Neural crest cell (in vitro differentiated cells): ENCODE measurements at places on chromosomes 13 and 19.

DNA sequence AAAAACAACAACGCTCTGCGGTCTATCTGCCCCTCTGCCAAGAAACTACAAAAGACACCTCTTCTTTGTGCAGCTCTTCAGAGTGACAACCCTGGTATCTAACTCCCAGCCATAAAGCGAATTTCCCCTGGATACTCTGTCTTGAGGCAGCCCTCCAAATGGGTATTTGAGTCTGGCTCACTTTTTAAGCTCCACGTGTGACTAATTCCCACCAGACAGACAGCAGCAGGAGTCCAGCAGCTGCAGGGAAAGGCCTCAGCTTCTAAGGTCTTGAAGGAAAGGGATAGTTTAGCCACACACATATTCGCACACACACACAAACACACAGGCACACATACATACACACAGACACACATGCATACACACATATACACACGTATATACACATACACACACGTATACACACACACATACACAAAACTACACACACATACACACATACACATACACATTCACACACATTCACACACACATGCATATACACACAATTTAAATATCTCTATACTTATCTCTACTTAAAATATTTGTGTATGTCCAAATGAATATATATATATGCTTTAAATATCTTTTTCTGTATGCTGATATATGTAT, 188.8 kb downstream of the TSHZ3 start:
- H3K36me3 ChIP-seq, result no peaks in the 10 kb centered on the region
- DNase-seq, result no peak
- H3K4me1 ChIP-seq, result no peaks in the 10 kb centered on the region
- no peak overlapping the region for H3K27ac ChIP-seq

- peak overlapping the region; percentile 47 for H3K4me3 ChIP-seq
- H3K27ac ChIP-seq, result peak overlapping the region; percentile 19
- DNase-seq, result no peak
- peaks cover 21% of the 10 kb centered on the region for H3K36me3 ChIP-seq
Measured at GRCh38 chr19:49923055-49924003, 5.7 kb upstream of the ATF5 start.

DNA sequence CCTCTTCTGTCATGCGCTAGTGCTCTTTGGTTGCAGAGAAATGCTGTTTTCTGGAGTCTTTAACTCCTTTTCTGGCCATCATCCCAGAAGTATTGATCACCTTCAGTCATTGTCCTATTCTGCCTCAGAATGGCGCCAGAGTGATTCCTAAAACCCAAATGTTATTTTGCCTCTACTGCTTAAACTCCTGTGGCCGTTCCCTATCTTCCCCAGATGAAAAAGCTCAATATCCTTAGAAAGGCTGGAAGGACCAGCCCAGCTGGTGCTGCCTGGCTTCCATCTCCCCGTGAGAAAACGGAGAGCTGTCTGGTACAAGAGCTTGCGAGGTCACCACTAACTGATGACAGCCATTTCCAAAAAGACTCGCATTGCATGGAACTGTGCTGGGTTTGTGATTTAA, 179.1 kb downstream of the RBM26 start:
- no peaks in the 10 kb centered on the region for H3K4me1 ChIP-seq
- H3K27me3 ChIP-seq, result no peaks in the 10 kb centered on the region
- no peak for DNase-seq
- H3K36me3 ChIP-seq, result no peaks in the 10 kb centered on the region

- no peak overlapping the region for H3K4me3 ChIP-seq
- H3K27ac ChIP-seq, result no peak overlapping the region
- no peaks in the 10 kb centered on the region for H3K36me3 ChIP-seq
- H3K27me3 ChIP-seq, result peaks cover 10% of the 10 kb centered on the region
- no peaks in the 10 kb centered on the region for H3K4me1 ChIP-seq
- no peak for DNase-seq
Measured at GRCh38 chr19:31041461-31041860, 307.8 kb downstream of the TSHZ3 start.

- peaks cover 8% of the 10 kb centered on the region for H3K4me1 ChIP-seq
- no peak overlapping the region for H3K4me3 ChIP-seq
- H3K27me3 ChIP-seq, result peaks cover 38% of the 10 kb centered on the region
- no peak overlapping the region for H3K27ac ChIP-seq
- DNase-seq, result peak; percentile 90
Measured at GRCh38 chr19:47436712-47437401, 17.5 kb upstream of the MEIS3 start.

GRCh38 chr13:79360095-79360494, 46.0 kb downstream of the RBM26 start:
- no peak overlapping the region for H3K4me3 ChIP-seq
- H3K27ac ChIP-seq, result no peak overlapping the region
- DNase-seq, result no peak
- H3K36me3 ChIP-seq, result peaks cover 25% of the 10 kb centered on the region

- peaks cover 4% of the 10 kb centered on the region for H3K4me1 ChIP-seq
- no peaks in the 10 kb centered on the region for H3K27me3 ChIP-seq
- no peaks in the 10 kb centered on the region for H3K36me3 ChIP-seq
- no peak overlapping the region for H3K27ac ChIP-seq
Measured at GRCh38 chr13:61777899-61778298, 362.2 kb upstream of the PCDH20 start.

DNA sequence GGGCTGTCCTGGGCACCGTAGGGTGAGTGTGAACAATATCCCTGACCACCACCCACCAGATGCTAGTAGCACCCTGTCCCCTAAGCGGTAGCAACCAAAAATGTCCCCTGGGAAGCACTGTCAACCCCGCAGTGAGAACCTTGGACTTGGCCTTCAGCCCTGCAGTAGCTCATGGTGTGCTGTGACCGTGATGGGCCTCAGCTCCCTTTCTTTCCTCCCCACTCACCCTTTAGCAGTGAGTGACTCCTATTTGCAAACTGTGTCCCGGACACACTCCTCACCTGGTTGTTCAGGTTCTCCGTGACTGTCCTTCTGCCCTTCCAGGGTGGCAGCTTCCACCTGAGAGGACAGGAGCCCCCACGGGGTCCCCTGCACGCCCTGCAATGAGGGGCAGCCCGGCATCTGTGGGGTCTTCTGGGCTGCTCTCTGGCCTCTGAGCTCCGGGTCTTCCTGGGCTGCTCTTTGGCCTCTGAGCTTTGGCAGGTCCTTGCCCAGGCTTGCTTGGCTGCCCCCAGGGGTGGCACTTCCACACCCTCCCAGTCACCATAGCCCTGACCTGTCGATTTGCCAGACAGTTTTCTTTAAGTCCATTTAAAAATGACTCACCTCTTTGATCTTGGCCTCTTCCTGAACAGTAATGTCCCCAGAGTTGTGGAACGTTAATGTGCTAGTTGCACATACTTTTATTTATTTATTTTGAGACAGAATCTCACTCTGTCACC, 3.8 kb downstream of the KDM4B start:
- no peak for DNase-seq
- peaks cover 57% of the 10 kb centered on the region for H3K4me1 ChIP-seq
- no peak overlapping the region for H3K27ac ChIP-seq
- H3K4me3 ChIP-seq, result peak overlapping the region; percentile 84

DNA sequence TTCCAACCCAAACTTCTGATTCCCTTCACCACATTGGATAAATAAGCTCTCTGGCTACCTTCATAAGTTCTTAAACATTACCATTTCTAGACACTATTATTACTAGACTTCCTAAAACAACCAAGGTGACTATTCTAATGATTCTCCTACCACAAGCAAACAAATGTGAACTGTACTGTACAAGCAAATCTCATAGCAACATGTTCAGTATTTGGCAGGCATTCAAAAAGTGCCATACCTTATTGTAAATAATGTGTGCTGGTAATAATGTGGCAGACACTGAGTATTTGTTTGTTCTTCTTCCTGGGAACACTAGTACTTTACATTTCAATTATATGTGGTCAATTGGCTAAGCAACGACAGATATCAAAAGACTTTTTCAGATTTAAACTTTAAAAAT, 986.0 kb upstream of the SPRY2 start:
- H3K4me3 ChIP-seq, result no peak overlapping the region
- H3K4me1 ChIP-seq, result no peaks in the 10 kb centered on the region
- no peaks in the 10 kb centered on the region for H3K27me3 ChIP-seq
- no peak for DNase-seq

- H3K4me1 ChIP-seq, result peaks cover 30% of the 10 kb centered on the region
- peaks cover 19% of the 10 kb centered on the region for H3K36me3 ChIP-seq
- H3K27ac ChIP-seq, result peak overlapping the region; percentile 68
- peak overlapping the region; percentile 96 for H3K4me3 ChIP-seq
- DNase-seq, result no peak
- H3K27me3 ChIP-seq, result no peaks in the 10 kb centered on the region
Measured at GRCh38 chr19:9819596-9819909, 674 bp upstream of the FBXL12 start.

DNA sequence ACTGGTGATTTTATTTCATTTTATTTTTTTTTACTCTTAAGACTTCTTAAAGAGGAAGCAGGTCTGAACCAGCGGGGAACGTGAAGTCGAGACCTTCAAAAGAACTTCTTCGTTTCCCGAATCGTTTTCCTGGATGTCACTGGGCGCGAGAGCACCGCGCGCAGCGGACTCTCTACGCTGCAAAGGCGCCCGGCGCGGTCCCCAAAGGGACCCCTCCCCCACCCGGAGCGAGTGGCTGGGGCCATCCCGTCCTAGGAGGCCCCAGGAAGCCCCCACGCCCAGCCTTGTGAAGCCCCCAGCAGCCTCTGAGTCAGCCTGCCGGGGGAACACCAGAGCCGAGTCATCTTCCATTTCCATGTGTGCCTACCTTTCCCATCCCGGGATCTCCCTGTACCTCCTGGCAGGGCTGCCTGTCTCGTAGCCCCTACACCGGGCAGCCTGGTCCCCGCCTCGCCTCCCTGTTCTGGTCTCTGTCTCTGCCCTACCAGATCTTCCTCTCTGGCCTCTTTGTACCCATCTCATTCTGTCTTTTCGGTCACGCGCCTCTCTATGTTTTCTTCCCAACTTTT, 608 bp downstream of the CD70 start:
- H3K4me1 ChIP-seq, result peaks cover 29% of the 10 kb centered on the region
- H3K4me3 ChIP-seq, result peak overlapping the region; percentile 25
- peaks cover 88% of the 10 kb centered on the region for H3K27me3 ChIP-seq
- H3K36me3 ChIP-seq, result no peaks in the 10 kb centered on the region
- no peak for DNase-seq

DNA sequence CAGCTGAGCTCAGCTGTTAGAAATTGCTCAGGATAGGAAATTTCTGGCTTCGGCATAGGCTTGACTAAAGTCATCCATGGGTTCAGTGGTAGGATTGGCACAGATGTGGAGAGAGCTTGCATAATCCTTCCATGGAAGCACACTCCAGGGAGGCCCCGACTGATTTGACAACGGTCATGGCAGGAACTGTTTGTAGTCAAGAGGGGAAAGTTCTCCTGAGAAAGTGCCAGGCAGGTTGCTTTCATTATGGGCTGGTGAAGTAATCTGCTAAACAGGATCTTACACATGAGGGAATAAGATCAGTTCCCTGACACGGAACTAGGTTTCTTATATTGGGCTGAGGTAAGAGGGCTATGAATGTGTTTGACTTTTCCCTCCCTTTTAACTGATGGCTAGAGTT, 120.1 kb downstream of the RGCC start:
- H3K4me3 ChIP-seq, result no peak overlapping the region
- peaks cover 32% of the 10 kb centered on the region for H3K36me3 ChIP-seq

DNA sequence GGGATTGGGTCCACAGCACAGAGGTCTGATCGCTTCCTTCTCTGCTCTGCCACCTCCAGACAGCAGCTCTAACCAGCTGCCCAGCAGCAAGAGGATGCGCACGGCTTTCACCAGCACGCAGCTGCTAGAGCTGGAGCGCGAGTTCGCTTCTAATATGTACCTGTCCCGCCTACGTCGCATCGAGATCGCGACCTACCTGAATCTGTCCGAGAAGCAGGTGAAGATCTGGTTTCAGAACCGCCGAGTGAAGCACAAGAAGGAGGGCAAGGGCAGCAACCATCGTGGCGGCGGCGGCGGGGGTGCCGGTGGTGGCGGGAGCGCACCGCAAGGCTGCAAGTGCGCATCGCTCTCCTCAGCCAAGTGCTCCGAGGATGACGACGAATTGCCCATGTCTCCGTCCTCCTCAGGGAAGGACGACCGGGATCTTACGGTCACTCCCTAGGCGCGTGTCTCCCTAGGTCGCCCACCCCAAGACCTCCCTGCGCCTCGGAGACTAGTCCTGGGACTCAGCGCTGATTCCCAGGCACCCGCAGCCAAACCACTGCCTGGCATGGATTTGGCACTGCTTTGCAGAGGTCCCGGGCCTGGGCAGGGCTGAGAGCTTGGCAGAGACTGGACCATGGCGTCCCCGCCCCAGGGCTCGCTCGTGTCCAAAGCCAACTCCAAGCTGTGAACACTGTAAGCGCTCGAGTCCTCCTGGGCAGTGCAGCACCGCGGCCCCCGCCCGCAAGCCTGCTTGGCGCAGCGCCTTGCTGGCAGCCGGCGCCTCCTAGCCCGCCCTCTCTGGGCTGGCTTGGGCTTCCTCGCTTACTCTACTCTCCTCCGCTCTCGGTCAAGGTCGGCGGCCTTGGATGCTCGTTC, 1.5 kb downstream of the GSX1 start:
- no peak overlapping the region for H3K27ac ChIP-seq
- H3K36me3 ChIP-seq, result peaks cover 3% of the 10 kb centered on the region
- no peak for DNase-seq

GRCh38 chr19:46845959-46846459, 4.6 kb downstream of the AP2S1 start:
- H3K27ac ChIP-seq, result no peak overlapping the region
- H3K4me3 ChIP-seq, result peak overlapping the region; percentile 27
- H3K27me3 ChIP-seq, result no peaks in the 10 kb centered on the region
- no peak for DNase-seq
- peaks cover 23% of the 10 kb centered on the region for H3K4me1 ChIP-seq

DNA sequence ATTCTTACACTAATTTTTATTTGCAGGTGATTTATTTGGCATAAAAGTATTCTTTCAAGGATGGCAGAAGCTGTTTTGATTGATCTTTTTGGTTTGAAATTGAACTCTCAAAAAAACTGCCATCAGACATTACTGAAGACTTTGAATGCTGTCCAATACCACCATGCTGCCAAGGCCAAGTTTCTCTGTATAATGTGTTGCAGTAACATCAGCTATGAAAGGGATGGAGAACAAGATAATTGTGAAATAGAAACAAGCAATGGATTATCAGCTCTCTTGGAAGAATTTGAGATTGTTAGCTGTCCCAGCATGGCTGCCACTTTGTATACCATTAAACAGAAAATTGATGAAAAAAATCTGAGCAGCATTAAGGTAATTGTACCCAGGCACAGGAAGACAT, 1.2 kb downstream of the LACC1 start:
- H3K27ac ChIP-seq, result no peak overlapping the region
- no peaks in the 10 kb centered on the region for H3K36me3 ChIP-seq
- peaks cover 16% of the 10 kb centered on the region for H3K4me1 ChIP-seq
- H3K4me3 ChIP-seq, result no peak overlapping the region
- DNase-seq, result no peak

- no peak for DNase-seq
- no peak overlapping the region for H3K4me3 ChIP-seq
- peaks cover 2% of the 10 kb centered on the region for H3K36me3 ChIP-seq
- peaks cover 6% of the 10 kb centered on the region for H3K4me1 ChIP-seq
Measured at GRCh38 chr13:63551731-63552130, 2136.1 kb upstream of the PCDH20 start.

DNA sequence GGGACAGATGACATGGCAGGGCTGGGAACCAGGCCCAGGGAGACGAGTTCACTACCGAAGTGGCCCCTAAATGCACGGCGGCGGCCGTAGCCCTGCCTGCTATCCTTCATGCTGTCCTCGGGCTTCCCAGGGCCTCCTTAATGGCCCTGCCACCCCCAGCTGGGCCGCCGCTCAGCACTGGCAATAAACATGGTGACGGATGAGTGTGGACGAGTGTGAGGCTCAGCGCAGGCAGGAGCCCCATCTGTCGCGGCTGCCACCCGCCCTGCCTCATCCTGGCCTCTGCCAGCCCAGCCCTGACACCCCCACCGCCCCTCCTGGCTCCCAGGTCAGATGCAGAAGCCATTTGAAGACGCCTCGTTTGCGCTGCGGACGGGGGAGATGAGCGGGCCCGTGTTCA, 13.6 kb downstream of the PIN1 start:
- H3K4me3 ChIP-seq, result no peak overlapping the region
- H3K27ac ChIP-seq, result no peak overlapping the region
- H3K36me3 ChIP-seq, result peaks cover under 1% of the 10 kb centered on the region
- DNase-seq, result no peak
- H3K27me3 ChIP-seq, result no peaks in the 10 kb centered on the region
- H3K4me1 ChIP-seq, result no peaks in the 10 kb centered on the region
